ENCODE measurements at places on chromosomes 2 and 18. TPM values are rescaled to one million over a fixed set of nuclear protein-coding genes. Genes with fewer than 3 reads are reported as not detected.

The KCTD18 gene
- total RNA-seq, result 22.7 TPM

The PIGN gene
- total RNA-seq, result 17.3 TPM

The CDK5R2 gene
- total RNA-seq, result not detected

The GNLY gene
- not detected for total RNA-seq

The GNAL gene
- total RNA-seq, result 17.6 TPM

The POTEE gene
- total RNA-seq, result not detected

The KCNJ3 gene
- total RNA-seq, result not detected

The SF3B6 gene
- total RNA-seq, result 278 TPM

The PPP1R1C gene
- 8.6 TPM for total RNA-seq

The FLACC1 gene
- total RNA-seq, result not detected
